Astrocyte (in vitro differentiated cells and primary cell): ENCODE measurements at places on chromosomes 12 and 14. TPM values are rescaled to one million over a fixed set of nuclear protein-coding genes. Genes with fewer than 3 reads are reported as not detected.

CCDC175 gene
- total RNA-seq = not detected in 2 replicates

DNA sequence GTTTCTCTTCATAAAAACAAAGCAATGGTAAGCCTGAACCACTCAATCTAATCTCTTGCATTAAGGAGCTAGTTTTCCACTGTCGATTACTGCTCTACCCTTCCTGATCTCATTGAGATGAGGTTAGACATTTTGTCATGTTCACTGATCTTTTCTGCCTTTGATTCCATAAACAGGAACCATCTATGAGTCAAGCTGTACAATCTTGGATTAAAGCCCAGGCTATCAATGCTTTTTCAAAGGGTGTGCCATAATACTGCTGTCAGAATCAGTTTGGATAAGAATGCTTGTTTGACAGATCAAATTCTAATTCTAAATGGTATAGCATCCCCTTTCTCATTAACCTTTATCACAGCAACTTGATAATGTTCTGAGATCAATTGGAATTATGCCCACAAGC is 16.1 kb downstream of the GRIP1 start:
- H3K27me3 ChIP-seq = no peaks in the 10 kb centered on the region
- H3K4me3 ChIP-seq = no peak overlapping the region
- no peaks in the 10 kb centered on the region for H3K36me3 ChIP-seq
- H3K27ac ChIP-seq = no peak overlapping the region
- peak; percentile 63 for DNase-seq

GRCh38 chr14:35708062-35708461 is 101.0 kb downstream of the RALGAPA1 start:
- no peak overlapping the region for H3K4me3 ChIP-seq
- H3K27ac ChIP-seq = no peak overlapping the region
- no peak for DNase-seq
- H3K36me3 ChIP-seq = no peaks in the 10 kb centered on the region
- H3K4me1 ChIP-seq = no peaks in the 10 kb centered on the region

DNA sequence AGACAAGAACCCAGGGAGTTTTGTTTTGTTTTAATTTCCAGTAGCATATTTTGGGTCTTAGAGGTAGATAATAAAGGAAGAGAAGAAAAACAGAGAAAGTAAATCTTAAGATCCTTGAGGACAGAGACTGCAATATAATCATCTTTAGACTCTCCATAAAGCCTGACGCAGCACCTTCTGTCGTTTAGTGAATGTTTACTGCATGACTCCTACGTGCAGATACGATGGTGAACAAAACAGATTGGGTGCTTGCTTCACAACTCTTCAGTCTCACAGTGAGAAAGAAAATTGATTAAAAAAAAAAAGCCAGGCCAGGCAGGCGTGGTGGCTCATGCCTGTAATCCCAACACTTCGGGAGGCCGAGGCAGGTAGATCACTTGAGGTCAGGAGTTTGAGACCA is 86.9 kb downstream of the STON2 start:
- H3K27me3 ChIP-seq = no peaks in the 10 kb centered on the region
- H3K4me1 ChIP-seq = no peaks in the 10 kb centered on the region
- H3K27ac ChIP-seq = no peak overlapping the region
- no peak for DNase-seq
- H3K36me3 ChIP-seq = no peaks in the 10 kb centered on the region

GRCh38 chr12:57609101-57609780 is 2.0 kb upstream of the ARHGEF25 start:
- H3K27me3 ChIP-seq = no peaks in the 10 kb centered on the region
- peaks cover 21% of the 10 kb centered on the region for H3K4me1 ChIP-seq
- H3K27ac ChIP-seq = no peak overlapping the region
- H3K36me3 ChIP-seq = no peaks in the 10 kb centered on the region
- DNase-seq = no peak

GRCh38 chr14:104792101-104792884 is 3.3 kb downstream of the AKT1 start:
- H3K4me3 ChIP-seq = no peak overlapping the region
- H3K27me3 ChIP-seq = no peaks in the 10 kb centered on the region
- DNase-seq = no peak
- no peak overlapping the region for H3K27ac ChIP-seq
- H3K4me1 ChIP-seq = peaks cover 17% of the 10 kb centered on the region

DNA sequence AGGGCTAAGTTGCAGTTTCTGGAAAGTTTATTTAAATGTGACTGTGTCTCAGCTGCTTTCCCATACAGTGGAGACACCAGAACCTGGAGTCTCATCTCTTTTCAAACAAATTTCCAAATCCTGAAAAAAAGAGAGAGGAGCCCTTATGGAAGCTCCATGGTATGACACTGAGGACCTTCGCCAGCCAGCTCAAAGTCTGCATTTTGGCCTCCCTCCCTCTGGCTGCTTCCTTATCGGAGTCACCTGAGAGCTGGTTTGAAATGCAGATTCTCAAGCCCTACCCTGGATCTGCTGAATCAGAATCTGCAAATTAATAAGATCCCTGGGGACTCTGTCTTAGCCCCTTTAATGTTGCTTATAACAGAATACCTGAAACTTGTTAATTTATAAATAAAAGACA is 21.7 kb upstream of the JDP2 start:
- H3K4me3 ChIP-seq = no peak overlapping the region
- no peaks in the 10 kb centered on the region for H3K4me1 ChIP-seq
- H3K27me3 ChIP-seq = peaks cover 10% of the 10 kb centered on the region
- no peak for DNase-seq
- no peaks in the 10 kb centered on the region for H3K36me3 ChIP-seq
- no peak overlapping the region for H3K27ac ChIP-seq
